Activated CD4-positive, alpha-beta T cell treated with anti-CD3 and anti-CD28 coated beads, Interleukin-2, amount 50 U/mL, for 24 hours (primary cell): ENCODE measurements at places on chromosomes 1 and 21.
A peak's percentile ranks its signal among the peaks of the same experiment; 100 is the strongest.

DNA sequence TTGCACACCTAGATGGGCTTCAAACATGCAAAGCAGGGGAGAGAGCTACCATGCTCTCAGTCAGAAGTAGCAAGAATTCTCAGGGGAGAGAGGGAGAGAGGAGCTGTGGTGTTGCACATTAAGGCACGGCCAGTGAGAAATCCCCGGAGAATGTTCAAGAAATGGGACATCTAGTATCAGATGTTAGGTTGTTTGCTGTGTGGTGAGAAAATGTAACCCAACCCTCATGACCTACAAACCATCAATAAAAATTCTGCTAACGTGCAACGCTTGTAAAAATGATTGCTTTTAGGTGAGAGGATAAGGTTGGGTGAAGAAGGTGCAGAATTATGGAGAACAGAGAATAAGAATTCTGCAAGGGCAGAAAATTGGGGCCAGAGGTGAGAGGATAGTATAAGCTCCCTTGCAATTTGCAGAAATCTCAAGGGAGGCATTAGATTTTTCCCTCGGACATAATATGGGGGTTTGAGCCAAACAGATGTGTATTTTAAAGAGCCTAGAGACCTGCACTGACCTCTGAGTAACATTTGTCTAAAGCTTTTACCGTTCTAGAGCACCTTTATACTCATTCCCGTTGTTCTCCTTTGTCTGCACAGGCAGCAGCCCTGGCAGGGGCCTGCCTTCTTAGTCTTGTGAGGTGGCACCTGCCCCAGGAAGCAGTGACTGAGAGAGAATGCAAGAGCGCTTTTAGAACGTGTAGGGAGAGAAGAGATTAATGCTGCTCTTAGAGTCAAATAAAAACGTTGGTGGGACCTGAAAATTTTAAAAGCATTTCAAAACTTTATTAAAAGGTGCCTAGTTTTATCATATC is 25.4 kb upstream of the KIAA0040 start:
- DNase-seq, result no peak

- DNase-seq, result no peak
Observed at GRCh38 chr1:14019461-14019860, 319.5 kb downstream of the PRDM2 start.

- no peak for DNase-seq
Observed at GRCh38 chr1:125065821-125066180, 3881.0 kb downstream of the SRGAP2C start.

DNA sequence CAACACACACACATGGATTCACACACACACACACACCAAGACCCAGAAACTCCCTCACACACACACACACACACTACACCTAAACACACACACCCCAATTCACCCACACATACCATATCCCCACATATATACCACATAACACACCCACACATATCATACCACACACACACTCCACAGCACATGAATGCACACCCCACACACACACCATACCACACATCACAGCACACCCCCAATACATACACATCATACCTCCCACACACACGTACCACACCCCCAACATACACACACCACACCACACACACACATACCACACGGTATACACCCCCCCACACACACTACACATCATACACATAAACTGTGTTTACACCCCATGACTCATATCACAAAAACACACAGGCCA is 80.0 kb downstream of the DMRTB1 start:
- DNase-seq, result no peak

DNA sequence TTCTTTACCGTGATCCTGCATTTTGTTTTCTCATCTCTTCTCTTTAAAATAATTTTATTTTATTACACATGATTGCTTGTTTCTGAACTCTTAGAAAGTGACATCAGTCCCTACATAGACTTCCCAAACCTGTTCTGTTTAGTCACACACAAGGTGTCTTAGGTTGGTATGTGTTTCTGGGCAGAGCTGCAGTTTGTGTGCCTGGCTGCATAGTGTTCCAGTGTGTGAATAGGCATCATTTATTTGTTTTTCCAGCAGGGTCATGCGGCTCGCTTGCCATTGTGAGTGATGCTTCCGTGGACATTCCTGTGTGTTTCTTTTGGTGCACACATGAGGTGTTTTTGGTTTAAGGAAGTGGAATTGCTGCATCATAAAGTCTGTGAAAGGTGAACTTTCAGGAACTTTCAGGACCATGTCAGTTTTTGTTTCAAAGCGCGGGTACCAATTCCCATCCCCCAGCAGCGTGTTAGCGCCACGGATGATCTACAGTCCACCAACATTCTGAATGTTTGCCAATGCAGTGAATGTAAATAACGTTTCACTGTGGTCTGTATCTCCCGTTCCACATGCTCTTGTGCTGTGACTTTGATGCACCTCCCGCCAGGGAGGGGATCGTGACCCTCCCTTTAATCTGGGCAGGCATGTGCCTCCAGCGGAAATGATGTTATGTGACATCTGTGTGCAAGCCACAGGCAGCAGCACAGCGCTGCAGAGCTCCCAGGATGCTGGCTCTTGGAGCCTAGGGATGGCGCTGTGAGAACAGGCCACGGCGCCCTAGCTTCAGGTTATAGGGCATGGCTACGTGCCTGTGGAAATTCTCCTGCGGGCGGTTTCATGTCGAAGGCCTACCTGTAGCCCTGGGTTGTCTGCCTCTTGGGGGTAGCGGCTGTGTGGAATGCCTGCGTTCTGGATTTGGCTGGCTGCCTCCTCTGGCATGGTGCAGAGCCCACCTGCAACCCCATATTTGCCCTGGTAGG is 144.6 kb upstream of the COL6A1 start:
- no peak for DNase-seq

GRCh38 chr1:200981278-200981677 is 42.2 kb downstream of the KIF21B start:
- DNase-seq, result no peak

GRCh38 chr1:44237721-44238457 is 24.6 kb downstream of the DMAP1 start:
- DNase-seq, result no peak

DNA sequence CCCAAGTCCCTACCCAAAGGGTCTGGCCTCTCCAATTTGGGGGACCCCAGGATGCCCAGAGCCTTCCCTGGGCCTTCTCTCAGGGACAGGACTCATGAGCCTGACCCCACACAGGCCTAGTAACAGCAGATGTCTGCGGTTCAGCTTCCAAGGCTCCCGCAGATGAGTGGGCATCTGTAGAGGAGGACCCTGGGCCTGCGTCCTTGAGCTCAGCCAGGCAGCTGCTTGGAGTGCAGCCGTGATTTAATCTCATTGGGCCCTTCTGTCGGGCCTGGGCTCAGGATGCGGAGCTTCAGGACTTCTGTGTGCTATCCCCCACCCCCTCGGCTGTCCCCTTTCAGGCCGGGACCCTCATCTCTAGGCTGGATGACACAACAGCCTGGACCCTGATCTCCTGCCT is 35.4 kb downstream of the IGSF21 start:
- DNase-seq, result no peak

GRCh38 chr1:229155472-229155871 is 115.4 kb upstream of the RAB4A start:
- DNase-seq, result no peak

GRCh38 chr1:35558374-35559316 is 1.0 kb downstream of the NCDN start:
- no peak for DNase-seq

- no peak for DNase-seq
Observed at GRCh38 chr1:226482975-226483700, 65.4 kb upstream of the STUM start.

DNA sequence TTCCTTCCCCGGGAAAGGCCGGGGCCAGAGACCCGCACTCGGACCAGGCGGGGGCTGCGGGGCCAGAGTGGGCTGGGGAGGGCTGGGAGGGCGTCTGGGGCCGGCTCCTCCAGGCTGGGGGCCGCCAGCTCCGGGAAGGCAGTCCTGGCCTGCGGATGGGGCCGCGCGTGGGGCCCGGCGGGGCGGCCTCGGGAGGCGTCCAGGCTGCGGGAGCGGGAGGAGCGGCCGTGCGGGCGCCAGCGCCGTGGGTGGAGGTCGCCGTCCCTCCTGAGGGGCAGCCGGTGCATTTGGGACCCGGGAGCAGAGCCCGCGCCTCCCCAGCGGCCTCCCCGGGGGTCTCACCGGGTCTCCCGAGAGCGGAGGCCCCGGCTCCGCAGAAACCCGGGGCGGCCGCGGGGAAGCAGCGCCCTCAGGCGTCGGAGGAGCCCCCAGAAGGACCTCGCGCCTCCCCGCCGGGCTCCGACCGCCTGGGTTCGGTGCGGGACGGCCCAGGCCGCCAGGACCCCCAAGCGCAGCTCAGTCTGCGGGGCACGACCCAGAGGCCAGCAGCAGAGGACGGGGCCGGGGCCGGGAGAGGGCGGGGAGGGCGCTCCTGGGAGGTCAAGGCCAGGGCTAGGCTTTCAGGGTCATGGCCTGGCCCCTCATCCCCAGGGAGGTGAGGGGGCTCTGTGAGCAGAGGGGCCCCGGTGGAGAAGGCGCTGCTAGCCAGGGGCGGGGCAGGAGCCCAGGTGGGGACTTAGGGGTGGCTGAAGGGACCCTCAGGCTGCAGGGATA is 7.2 kb upstream of the SLX9 start:
- DNase-seq, result no peak

GRCh38 chr1:153984123-153984894 is 1.8 kb downstream of the RAB13 start:
- DNase-seq, result no peak

- no peak for DNase-seq
Observed at GRCh38 chr1:36725151-36725550, 242.4 kb upstream of the CSF3R start.

- DNase-seq, result no peak
Observed at GRCh38 chr1:213987927-213988506, at the start of gene PROX1. Gene PROX1 (plus strand): TSS chr1:213987973. CDS start chr1:213996536, 8,563 bp downstream.

DNA sequence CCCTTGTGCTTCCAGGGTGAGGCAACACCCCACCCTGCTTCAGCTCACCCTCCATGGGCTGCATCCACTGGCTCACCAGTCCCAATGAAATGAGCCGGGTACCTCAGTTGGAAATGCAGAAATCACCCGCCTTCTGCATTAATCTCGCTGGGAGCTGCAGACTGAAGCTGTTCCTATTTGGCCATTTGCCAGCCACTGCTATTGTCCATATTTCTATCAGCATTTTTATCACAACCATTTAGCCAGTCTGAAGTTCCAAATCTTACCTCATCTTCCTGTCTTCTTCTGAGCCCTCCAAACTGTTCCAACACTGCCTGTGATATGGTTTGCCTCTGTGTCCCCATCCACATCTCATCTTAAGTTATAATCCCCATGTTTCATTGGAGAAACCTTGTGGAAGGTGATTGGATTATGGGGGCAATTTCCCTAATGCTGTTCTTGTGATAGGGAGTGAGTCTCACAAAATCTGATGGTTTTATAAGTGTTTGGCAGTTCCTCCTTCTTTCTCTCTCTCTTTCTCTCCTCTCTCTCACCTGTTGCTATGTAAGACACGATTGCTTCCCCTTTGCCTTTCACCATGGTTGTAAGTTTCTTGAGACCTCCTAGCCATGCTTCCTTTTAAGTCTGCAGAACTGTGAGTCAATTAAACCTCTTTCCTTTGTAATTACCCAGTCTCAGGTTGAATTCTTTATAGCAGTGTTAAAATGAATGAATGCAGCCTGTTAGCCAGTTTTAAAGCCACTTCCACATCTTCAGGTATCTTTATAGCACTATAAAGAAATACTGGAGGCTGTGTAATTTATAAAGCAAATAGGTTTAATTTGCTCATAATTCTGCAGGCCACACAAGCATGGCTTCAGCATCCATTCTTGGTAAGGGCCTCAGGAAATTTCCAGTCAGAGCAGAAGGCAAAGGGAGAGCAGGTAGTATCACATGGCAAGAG is 203.5 kb downstream of the FCRL5 start:
- DNase-seq, result no peak

DNA sequence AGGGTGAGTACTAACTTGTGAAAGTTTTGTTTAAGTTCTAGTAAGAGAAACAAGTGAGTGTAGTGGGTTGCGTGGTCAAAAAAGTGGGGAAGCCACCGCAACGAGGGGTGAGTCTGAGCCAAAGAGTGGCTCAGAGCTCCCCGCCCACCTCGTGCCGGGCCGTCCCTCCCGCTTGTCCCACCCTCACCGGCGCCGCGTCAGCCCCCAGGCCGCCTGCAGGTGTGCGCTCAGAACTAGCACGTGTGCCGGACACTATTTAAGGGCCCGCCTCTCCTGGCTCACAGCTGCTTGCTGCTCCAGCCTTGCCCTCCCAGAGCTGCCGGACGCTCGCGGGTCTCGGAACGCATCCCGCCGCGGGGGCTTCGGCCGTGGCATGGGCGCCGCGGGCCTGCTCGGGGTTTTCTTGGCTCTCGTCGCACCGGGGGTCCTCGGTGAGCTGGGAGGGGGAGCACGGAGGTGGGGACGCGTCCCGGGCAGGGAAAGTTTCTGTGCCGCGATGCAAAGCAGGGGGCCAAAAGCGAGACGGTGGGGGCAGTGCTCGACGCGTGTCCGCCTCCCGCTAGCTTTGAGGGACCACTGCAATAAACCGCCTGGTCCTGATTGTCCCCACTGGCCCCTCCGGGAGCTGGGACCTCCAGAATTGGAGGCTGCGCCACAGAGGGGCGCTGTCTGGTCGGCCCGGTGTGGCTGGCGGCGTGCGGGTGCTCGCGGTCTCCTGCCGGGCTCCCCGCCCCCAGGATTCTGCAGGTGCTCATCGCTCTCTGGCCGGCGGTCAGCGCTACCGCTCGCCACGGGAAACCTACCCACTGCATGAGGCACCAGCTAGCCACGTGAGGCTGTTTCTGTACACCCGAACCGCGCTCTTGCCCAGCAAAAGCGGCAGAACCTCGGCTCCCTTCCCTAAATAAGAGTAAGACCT is at the start of gene CR2:
Gene CR2 (plus strand): TSS at position 283 of the 919 bp plus-strand sequence. CDS start 91 bp downstream, at position 374.
- DNase-seq, result peak; percentile 3

DNA sequence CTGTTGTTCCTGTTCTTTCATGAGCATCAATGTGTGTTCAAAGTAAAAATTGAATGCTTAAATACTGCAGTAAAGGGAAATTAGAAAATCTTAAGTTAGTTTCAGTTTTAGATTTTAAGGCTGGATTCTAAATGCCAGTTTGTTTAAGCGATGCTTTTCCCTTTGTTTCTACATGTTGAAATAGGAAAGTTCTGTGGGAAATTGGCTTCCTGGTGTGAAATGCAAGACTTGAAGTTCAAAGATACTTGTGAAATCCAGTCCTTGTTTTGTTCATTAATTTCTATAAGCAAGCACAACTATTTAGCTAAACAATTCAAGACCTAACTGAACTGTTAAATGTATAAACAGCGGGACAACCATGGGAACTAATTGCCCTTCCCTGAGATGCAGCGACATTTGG is 149.1 kb downstream of the LYPLAL1 start:
- DNase-seq, result no peak

DNA sequence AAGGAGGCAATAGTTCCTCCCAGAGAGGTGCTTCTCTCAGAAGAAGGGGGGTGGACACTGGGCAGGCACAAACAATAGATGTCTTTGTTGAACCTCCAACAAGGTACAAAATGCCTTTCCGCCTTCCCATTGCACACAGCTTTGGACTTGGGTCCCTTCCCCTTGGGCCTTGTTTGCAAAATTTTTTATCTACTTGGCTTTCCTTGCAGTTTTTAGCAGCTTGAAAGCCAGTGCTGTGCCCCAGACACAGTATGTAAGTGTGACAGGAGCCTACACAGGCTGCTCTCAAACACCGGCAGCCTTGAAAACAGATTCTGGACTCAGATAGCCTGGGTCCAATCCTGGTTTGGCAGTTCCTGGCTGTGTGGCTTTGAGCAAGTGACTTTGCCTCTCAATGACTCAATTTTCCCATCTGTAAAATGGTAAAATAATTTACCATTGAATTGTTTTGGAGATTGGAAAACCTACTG is 43.0 kb downstream of the ELAPOR1 start:
- no peak for DNase-seq

GRCh38 chr1:37478451-37478881 is 4.1 kb downstream of the ZC3H12A start:
- DNase-seq, result peak; percentile 72

- DNase-seq, result no peak
Observed at GRCh38 chr1:185338719-185339622, 21.9 kb upstream of the IVNS1ABP start.
